ENCODE measurements at places on chromosomes 16 and 17. TPM values are rescaled to one million over a fixed set of nuclear protein-coding genes. Genes with fewer than 3 reads are reported as not detected.

DNA sequence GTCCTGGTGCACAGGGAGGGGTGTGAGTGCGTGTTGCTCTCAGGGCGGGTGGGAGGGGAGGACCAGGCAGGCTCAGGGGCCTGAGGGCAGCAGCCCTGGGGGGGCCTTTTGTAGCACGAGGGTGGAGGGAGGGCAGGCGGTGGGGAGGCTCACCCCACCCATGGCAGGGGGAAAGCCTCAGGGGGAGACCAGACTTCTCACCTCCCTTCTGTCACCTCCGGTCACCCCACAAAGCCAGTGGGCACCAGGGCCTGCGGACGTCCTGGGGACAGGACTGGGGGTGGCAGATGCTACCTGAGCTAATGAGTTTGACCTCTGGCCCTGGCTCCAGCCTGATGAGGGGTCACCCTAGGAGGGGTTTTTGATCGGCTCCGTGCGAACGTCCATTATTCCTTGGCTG, 39.0 kb downstream of the SOX8 start:
- DNase-seq, result no peak

DNA sequence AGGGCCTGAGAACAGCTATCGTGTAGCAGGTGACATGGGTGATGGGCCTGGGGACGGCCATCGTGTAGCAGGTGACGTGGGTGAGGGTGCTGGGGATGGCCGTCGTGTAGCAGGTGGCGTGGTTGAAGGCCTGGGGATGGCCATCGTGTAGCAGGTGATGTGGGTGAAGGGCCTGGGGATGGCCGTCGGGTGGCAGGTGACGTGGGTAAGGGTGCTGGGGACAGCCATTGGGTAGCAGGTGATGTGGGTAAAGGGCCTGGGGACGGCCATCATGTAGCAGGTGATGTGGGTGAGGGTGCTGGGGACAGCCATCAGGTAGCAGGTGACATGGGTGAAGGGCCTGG, 15.5 kb downstream of the TPSD1 start:
- no peak for DNase-seq

MMP28 gene
- total RNA-seq, result 55.6 TPM

SLC52A1 gene
- total RNA-seq, result 0.26 TPM
